ENCODE measurements at places on chromosomes 13 and 19.

GRCh38 chr13:35849256-35849644 lies 281.9 kb downstream of the DCLK1 start:
- no peak for DNase-seq

DNA sequence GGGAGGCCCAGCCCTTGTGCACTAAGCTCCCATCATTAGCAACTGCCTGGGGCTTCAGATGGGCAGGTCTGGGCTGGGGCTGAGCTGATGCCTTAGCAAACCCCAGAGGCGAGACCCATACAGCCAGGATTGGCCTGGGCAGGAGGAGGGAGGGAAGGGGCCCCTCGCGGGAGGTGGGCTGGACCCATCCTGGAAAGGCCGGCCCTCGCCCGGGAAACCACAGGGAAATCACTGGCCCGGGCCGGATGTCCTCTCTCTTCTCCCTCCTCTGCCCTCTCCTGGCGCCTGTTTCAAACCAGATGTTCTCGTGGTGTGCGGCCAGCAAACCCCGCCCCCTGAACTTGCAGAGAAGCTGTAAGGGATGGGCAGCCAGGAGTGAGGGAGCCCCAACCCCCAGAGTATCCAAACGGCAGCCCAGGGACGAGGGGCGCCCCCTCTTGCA lies 43.1 kb downstream of the TMEM255B start:
- DNase-seq: peak; percentile 85

GRCh38 chr13:45751885-45752284 lies 49.8 kb downstream of the CBY2 start:
- DNase-seq: no peak

DNA sequence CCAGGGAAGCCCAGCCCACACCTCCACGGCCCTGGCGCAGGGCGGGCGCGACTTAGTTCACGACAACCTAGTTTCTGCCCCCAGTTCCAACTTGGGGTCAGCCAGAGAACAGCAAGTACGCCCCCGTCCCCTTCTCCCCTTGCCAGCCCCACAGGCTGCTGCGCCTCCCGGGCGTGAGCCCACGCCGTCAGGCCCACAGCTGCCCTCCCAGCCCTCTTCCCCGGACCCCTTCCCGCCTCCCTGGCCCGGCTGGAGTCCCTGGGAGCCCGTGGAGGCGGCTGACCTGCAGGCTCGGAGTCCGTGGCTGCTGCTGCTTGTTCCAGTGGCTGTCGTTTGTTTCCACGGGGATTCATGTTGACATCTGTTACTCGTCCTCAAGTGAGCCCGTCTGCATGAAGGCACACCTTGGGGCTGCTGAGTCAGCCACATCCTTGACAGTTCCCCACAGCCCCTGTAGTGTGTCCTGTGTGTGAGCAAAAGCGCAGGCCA lies 86.0 kb downstream of the ATP11A start:
- no peak for DNase-seq

DNA sequence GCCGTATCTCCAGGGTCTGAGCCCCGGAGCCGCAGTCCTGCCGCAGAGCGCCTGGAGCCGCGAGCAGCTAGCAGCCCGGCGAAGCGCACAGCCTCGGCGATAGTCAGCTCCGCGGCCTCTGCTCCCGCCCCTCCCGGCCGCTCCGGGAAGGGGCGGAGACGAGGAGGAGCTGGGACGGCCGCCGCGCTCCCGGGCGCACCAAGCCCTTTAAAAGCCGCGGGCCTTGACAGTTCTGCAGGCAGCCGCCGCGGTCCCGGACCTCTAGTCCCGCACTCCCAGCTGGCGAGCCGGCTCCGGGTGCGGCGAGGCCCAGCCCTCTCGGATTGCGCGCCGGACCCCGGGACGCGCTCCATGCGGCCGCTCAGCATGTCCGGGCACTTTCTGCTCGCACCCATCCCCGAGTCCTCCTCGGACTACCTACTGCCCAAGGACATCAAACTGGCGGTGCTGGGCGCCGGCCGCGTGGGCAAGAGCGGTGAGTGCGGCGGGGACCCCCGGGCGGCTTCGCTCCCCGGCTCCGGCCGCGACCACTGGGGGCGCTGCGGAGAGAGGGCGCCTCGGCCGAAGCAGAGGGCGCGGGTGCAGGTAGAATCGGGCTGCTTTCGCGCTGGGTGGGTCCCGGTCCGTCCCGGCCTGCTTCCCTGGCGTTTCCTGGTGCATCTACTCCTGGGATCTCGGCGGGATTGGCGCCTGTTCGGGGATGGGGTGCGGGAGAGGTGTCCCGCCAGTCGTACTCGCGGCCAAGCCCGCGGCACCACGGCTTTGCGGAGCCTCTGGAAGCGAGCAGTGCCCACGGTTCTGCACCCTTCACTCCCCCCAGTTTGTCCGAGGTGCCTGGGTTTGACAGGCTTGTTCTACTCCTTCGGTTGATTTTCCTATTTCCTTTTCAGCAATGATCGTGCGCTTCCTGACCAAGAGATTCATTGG lies at the start of gene RASL11A:
RASL11A (plus strand) TSS at position 237 of the 927 bp plus-strand sequence; CDS start at position 352, 115 bp downstream.
- peak; percentile 92 for DNase-seq

DNA sequence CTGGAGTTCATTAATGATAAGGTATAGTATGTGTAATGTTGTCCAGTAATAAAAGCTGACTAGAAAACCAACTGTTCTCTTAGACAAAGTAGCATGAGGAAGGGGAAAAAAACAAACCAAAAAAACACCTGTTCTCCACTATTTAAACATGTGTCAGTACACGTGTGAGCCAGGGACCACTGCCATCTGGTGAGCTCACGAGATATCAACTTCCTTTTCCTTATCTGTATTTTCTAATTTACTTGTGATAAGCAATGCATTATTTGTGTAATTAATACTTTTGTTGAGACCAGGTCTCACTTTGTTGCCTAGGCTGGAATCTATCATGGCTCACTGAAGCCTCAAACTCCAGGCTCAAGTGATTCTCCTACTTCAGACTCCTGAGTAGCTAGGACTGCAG lies 4.3 kb upstream of the SIX5 start:
- no peak for DNase-seq

- peak; percentile 18 for DNase-seq
Observed at GRCh38 chr13:83450591-83450990, 431.7 kb downstream of the SLITRK1 start.

DNA sequence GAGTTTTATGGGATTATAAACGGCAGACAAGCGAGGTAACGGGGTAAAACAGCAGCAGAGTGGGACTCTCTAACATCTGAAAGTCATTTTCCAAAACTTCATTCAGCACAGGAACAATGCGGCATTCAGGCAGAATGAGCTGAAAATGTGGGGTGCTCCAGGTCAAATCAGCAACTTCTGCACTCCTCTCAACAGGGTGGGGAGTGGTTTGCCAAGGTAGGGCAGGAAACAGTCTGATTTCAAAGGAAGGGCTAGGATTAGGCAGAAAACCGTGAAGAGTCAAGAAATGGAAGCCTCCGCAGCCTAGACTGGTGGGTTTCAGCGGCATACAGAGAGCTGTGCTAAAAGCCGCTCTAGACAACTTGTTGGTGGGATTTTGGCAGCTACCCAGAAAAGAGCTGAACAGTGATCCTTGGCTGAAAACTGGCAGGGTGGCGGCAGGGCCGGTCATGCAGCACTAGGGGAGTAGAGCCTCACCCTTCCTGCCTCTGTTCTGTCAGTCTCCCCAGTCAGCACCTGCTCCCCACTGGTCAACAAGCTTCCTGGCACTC lies 154.2 kb upstream of the KLF12 start:
- no peak for DNase-seq

- DNase-seq: no peak
Observed at GRCh38 chr19:5238700-5239099, 101.9 kb downstream of the PTPRS start.

GRCh38 chr13:113616991-113617749 lies 32.6 kb downstream of the TFDP1 start:
- no peak for DNase-seq

DNA sequence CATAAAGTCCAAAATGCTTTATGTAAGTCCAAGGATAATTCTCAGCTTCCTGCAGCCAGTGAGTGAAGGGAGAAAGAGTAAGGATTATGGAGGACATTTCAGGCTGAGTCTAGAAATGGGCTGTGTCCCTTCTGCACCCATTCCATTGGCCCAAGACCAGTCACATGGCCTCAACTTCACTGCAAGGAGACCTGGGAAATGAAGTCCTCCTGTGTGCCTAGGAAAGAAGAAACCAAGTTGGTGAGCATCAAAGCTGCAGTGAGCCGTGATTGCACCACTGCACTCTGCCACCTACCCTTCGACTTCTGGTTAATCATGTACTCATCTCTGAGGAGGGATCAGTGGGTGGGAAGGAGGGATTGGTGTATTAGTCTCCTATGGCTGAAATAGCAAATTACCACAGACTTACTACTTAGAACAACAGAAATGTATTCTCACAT lies 3.6 kb upstream of the CD37 start:
- DNase-seq: peak; percentile 60

GRCh38 chr13:105509981-105510762 lies 1025.3 kb downstream of the EFNB2 start:
- DNase-seq: no peak

DNA sequence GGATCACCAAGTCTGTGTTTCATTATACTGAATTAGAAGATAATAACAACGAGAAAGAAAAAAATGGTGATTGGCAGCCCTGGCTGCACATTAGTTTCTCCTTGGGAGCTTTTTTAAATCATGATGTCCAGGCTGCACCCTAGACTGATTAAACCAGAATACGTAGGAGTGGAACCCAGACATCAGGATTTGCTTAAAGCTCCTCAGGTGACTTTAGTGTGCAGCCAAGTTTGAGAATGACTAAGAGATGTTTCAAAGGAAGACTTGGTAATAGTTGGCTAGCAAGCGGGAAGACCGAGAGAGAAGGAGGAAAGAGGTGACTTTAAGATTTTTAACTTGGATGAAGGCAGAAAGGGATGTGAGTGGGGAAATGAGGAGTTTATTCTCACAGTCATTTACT lies 71.4 kb upstream of the SERP2 start:
- no peak for DNase-seq
